Lower lobe of right lung (tissue), 2 donors: ENCODE measurements at places on chromosomes 7 and 10. TPM values are rescaled to one million over a fixed set of nuclear protein-coding genes. Genes with fewer than 3 reads are reported as not detected.
A peak's percentile ranks its signal among the peaks of the same experiment; 100 is the strongest.

The TUBB8 gene
- total RNA-seq, result 0.38 TPM

DNA sequence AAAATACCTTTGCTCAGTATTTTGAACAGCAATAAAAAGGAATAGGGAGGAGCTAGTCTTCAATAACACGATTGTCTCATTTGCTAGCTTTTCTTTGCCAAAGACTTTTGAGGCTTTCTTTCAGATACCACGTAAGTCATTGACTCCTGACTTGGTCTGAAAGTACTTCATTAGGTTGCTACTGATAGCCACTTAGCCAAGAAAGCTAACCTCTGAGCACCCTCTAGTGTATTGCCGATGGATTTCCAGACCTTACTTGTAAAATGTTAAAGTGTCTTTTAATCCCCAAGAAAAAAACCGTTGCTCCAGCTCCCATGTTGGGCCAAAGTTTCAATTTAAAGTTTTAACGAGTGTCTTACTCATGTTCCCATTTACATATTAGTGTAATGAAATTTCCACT is 63.4 kb upstream of the STRIP2 start:
- DNase-seq, result no peak

The ANKIB1 gene
- total RNA-seq, result 48.0 TPM

DNA sequence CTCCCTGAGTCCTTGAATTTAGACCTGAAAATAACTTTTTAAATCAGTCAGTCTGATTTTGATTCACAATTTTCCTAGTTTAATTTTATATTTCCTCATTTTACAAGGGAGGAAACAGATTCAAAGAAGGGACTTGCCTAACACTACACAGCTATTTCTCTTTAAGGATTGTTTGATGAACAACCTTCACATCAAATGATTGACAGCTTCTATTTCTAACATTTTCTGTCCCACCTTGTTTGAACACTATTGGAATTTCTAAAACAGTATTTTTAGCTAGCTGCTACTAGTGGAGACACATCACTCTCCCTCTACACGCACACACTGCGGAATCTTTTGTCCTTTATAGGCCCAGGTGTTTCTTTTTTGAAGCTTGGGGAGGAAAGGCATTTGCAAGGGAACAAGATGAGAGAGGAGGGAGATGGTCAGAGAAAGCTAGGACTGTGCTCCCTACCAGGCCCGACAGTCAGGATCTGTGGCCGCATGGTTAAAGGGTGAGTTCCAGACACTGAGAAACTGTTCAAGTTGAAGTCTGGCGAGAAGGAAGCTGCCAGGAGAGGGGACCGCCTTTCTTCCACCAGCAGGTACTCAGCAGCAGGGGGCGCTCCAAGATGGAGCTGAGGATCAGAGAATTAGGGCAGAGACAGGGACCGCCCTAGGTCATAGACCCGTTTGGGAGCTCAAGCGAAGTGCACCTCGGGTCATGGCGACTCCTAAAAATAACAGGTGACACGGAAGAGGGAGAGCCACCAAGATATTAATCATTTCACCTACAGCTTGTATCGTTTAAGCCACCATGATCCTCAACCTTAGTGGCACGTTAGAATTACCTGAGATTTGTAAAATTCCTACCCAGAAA is 49.7 kb downstream of the DNAJC12 start:
- DNase-seq, result peak; percentile 68

The HHEX gene
- 19.5 TPM for total RNA-seq

The HTR5A gene
- not detected for total RNA-seq
